Stimulated activated CD4-positive, alpha-beta T cell treated with anti-CD3 and anti-CD28 coated beads, Interleukin-12 subunit alpha, Interleukin-12 subunit beta, amount 100 ng/mL, for 24 hours (primary cell): ENCODE measurements at places on chromosomes 3 and 15.

- DNase-seq: no peak
These were observed 4.5 kb upstream of the RPL24 start for GRCh38 chr3:101690972-101691371.

- peak; percentile 23 for DNase-seq
These were observed 32.9 kb upstream of the ACAD9 start for GRCh38 chr3:128846486-128846891.

DNA sequence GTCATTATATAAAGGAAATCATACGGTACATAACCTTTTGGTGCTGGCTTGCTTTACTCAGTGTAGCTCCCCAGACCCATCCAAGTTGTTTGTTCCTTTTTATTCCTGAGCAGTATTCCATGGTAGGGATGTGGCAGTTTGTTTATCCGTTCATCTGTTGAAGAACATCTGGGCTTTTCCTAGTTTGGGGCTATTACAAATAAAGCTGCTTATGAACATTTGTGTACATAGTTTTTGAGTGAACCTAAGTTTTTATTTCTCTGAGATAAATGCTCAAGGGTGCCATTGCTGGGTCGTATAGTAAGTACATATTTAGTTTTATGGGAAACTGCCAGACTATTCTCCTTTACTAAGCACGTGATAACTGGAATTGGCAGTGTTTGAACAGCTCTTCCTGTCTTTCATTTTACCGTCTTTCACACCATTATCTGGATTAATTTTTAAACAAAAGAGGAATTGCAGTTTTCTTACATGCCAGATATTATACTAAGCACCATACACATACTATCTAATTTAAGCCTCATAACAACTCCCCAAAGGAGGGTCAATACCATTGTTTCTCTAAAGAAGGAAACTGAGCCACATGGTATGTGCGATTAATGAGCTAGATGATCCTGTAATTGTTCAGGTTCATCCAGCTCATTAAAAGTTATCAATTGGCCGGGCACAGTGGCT is 85.6 kb downstream of the PTPRG start:
- DNase-seq: no peak

GRCh38 chr3:184186902-184187207 is 856 bp downstream of the ABCF3 start:
- DNase-seq: no peak

- no peak for DNase-seq
These were observed 47.8 kb upstream of the TMEM158 start for GRCh38 chr3:45273681-45274515.

DNA sequence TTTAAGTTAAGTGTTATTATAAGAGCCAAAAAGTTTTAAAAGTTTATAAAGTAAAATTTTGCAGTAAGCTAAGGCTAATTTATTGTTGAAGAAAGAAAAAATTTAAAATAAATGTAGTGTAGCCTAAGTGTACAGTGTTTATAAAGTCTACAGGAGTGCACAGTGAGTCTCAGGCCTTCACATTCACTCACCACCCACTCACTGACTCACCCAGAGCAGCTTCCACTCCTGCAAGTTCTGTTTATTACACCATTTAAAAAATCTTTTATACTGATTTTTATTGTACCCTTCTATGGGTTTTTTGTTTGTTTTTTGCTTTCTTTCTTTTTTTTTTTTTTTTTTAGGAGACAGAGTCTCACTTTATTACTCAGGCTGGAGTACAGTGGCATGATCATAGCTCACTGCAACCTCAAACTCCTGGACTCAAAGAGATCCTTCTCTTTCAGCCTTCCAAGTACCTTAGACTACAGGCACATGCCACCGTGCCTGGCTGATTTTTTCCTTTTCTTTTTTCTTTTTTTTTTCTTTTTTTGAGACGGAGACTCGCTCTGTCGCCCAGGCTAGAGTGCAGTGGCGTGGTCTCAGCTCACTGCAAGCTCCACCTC is 25.9 kb downstream of the CSTA start:
- no peak for DNase-seq

DNA sequence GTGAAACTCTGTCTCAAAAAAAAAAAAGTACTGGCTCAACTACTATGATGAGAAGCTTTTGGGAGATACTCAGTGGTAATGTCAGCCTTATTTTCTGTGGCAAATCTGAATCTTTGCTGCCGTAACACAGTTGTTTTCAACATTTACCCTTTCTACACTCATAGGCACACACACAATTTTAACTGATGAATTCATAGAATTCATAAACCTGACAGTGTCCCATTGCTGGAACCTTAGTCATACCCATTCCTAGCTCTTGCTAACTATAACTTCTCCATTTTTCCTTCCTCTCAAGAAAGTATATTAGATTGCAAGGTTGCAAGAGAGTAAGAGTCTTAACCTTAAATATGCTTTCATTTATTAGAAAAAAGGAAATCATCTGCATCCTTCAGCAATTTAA is 496.6 kb downstream of the FHIT start:
- no peak for DNase-seq

DNA sequence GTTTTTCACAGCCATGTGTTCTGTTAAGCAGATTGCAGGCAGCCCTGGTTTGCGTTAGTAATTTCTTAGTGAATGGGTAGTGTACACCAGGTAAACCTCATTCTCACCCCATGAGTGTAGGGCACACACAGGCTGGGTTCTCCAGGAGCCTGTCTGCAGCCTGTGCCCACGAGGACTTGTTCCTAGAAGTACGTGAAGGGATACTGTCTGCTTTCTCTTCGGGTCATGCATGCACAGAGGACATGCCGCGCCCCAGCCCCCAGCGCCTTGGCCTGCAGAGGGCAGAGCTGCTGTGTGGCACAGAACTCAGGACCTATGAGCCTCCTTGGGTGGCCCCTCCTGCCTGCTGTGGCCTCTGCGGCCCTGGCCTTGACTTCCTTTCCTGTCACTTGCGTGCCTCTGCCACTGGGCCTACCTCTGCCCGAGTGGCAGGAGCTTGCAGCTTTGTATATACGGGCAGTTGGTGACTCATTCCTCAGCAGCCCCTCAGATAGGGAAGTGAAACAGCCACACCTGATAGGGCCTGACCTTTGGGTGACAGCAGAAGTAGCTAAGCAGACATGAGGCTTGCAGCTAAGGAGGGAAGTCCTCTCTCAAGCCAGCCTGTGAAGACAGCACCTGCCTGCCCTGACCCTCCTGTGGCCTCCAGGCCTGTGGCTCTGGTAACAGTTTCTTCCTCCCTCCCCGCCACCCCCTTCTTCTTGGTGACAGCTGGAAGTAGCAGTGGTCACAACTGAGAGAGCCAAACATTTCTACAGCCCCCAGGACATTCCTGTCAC is 19.5 kb downstream of the PPCDC start:
- DNase-seq: peak; percentile 28
